Bronchial smooth muscle cell (primary cell): ENCODE measurements at places on chromosomes 3 and 15. TPM values are rescaled to one million over a fixed set of nuclear protein-coding genes. Genes with fewer than 3 reads are reported as not detected.

POLQ gene
- total RNA-seq: 1.9 and 2.7 TPM in 2 replicates

CLDN16 gene
- total RNA-seq: not detected in 2 replicates

FMN1 gene
- total RNA-seq: 2.8 and 26.4 TPM in 2 replicates

CLEC3B gene
- total RNA-seq: 15.6 and 33.1 TPM in 2 replicates

SPINT1 gene
- total RNA-seq: 0.09 and 0.32 TPM in 2 replicates

AGBL1 gene
- not detected in 2 replicates for total RNA-seq

SI gene
- not detected in 2 replicates for total RNA-seq

ALDH1A2 gene
- 1.4 and 1.6 TPM in 2 replicates for total RNA-seq

AHSG gene
- not detected in 2 replicates for total RNA-seq

ARHGEF26 gene
- 0.09 and 0.95 TPM in 2 replicates for total RNA-seq

SENP5 gene
- 28.7 and 33.7 TPM in 2 replicates for total RNA-seq

CCRL2 gene
- total RNA-seq: 0.16 TPM in 1 of 2 replicates, not detected in the other

VILL gene
- 8.7 and 12.0 TPM in 2 replicates for total RNA-seq

FSD2 gene
- total RNA-seq: not detected in 2 replicates

TTLL13 gene
- total RNA-seq: 0.09 and 0.16 TPM in 2 replicates

PLCH1 gene
- total RNA-seq: under 0.01 and 0.09 TPM in 2 replicates

CACNA2D2 gene
- 0.09 and 0.16 TPM in 2 replicates for total RNA-seq

ALS2CL gene
- total RNA-seq: 0.26 and 0.63 TPM in 2 replicates

MAP6D1 gene
- 0.47 and 0.52 TPM in 2 replicates for total RNA-seq

SERP1 gene
- 87.0 and 124 TPM in 2 replicates for total RNA-seq

CRTC3 gene
- total RNA-seq: 7.8 and 10.4 TPM in 2 replicates

HRH1 gene
- total RNA-seq: 22.5 and 38.1 TPM in 2 replicates

A4GNT gene
- not detected in 2 replicates for total RNA-seq

CD80 gene
- total RNA-seq: 0.16 and 0.26 TPM in 2 replicates

SHC4 gene
- 4.2 and 5.0 TPM in 2 replicates for total RNA-seq

SEMA5B gene
- total RNA-seq: not detected in 2 replicates

FGF12 gene
- total RNA-seq: under 0.01 TPM in 1 of 2 replicates, not detected in the other

TPRG1 gene
- 0.32 and 0.34 TPM in 2 replicates for total RNA-seq

MGLL gene
- 12.8 and 13.6 TPM in 2 replicates for total RNA-seq

SRGAP3 gene
- total RNA-seq: 6.0 and 9.8 TPM in 2 replicates

EOMES gene
- not detected in 2 replicates for total RNA-seq

SAXO2 gene
- total RNA-seq: 0.17 and 0.32 TPM in 2 replicates

LMAN1L gene
- not detected in 2 replicates for total RNA-seq

ZKSCAN7 gene
- 5.8 and 6.2 TPM in 2 replicates for total RNA-seq

MANF gene
- 44.6 and 90.5 TPM in 2 replicates for total RNA-seq

VGLL3 gene
- total RNA-seq: 6.2 and 10.9 TPM in 2 replicates

ARL6 gene
- total RNA-seq: 5.2 and 6.8 TPM in 2 replicates

DPPA2 gene
- not detected in 2 replicates for total RNA-seq

NEDD4 gene
- 24.1 and 27.0 TPM in 2 replicates for total RNA-seq

NSUN3 gene
- total RNA-seq: 12.3 and 13.1 TPM in 2 replicates

FETUB gene
- total RNA-seq: not detected in 2 replicates

SCAPER gene
- 4.7 and 6.9 TPM in 2 replicates for total RNA-seq

JAGN1 gene
- 26.3 and 43.4 TPM in 2 replicates for total RNA-seq

SCAANT1 gene
- not detected in 2 replicates for total RNA-seq

SLC15A2 gene
- total RNA-seq: under 0.01 and 0.43 TPM in 2 replicates

TTLL3 gene
- 20.3 and 43.4 TPM in 2 replicates for total RNA-seq

CCR5 gene
- not detected in 2 replicates for total RNA-seq

CRYGS gene
- total RNA-seq: 0.79 and 0.94 TPM in 2 replicates

TMEM108 gene
- total RNA-seq: not detected in 2 replicates

LRRC31 gene
- total RNA-seq: not detected in 2 replicates
